Bronchus fibroblast of lung (primary cell): ENCODE measurements at places on chromosomes 12 and 14. TPM values are rescaled to one million over a fixed set of nuclear protein-coding genes. Genes with fewer than 3 reads are reported as not detected.

The HAL gene
- under 0.01 TPM in 2 replicates for total RNA-seq

The NKX2-1 gene
- not detected in 2 replicates for total RNA-seq

The LRRK2 gene
- 0.74 and 0.84 TPM in 2 replicates for total RNA-seq

The RPL10L gene
- not detected in 2 replicates for total RNA-seq

The PLEKHG3 gene
- 3.4 and 9.1 TPM in 2 replicates for total RNA-seq

The BICD1 gene
- 4.7 and 6.2 TPM in 2 replicates for total RNA-seq

The IL31 gene
- total RNA-seq: not detected in 2 replicates

The RNASE3 gene
- total RNA-seq: not detected in 2 replicates

The TRHDE gene
- 12.5 and 12.8 TPM in 2 replicates for total RNA-seq

The ASCL1 gene
- not detected in 2 replicates for total RNA-seq

The DHRS2 gene
- not detected in 2 replicates for total RNA-seq

The PMCH gene
- total RNA-seq: not detected in 2 replicates

The ACVRL1 gene
- 11.3 and 20.2 TPM in 2 replicates for total RNA-seq

The CCDC38 gene
- total RNA-seq: not detected in 2 replicates

The SALL2 gene
- 7.2 and 9.2 TPM in 2 replicates for total RNA-seq

The GUCY2C gene
- not detected in 2 replicates for total RNA-seq

The SYT10 gene
- total RNA-seq: not detected in 2 replicates

The ST8SIA1 gene
- 0.89 and 1.5 TPM in 2 replicates for total RNA-seq

The ESRRB gene
- total RNA-seq: under 0.01 TPM in 1 of 2 replicates, not detected in the other

The FKBP3 gene
- total RNA-seq: 41.3 and 56.7 TPM in 2 replicates

The TBC1D30 gene
- total RNA-seq: 0.34 and 0.45 TPM in 2 replicates

The FAIM2 gene
- total RNA-seq: 0.15 and 2.5 TPM in 2 replicates

The KMT2D gene
- 11.3 and 14.6 TPM in 2 replicates for total RNA-seq

The DERA gene
- 67.6 and 72.6 TPM in 2 replicates for total RNA-seq

The OLR1 gene
- 1.0 and 1.8 TPM in 2 replicates for total RNA-seq

The PTPRR gene
- total RNA-seq: not detected in 2 replicates
